ENCODE measurements at places on chromosomes 16 and 17.

DNA sequence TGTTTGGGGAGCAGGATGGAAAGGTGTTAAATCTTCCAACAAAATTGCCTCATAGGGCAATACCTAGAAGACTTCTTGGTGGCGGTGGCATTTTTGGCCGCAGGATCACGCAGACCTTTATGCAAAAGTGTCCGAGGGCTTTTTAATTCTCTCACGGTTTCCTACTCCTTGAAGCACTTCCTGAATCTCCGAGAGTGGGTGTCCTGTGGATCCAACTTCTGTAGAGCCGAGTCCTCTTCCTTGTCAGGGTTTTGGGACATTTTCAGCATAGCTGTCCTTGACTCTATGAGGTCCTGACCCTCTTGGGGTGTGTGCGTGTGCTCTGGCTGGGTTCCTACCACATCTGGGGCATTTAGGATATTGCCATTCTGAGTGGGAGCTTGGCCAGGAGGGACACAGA, 31.7 kb downstream of the IL21R start:
- DNase-seq = no peak

GRCh38 chr17:676060-676700, 38.5 kb downstream of the VPS53 start:
- no peak for DNase-seq

DNA sequence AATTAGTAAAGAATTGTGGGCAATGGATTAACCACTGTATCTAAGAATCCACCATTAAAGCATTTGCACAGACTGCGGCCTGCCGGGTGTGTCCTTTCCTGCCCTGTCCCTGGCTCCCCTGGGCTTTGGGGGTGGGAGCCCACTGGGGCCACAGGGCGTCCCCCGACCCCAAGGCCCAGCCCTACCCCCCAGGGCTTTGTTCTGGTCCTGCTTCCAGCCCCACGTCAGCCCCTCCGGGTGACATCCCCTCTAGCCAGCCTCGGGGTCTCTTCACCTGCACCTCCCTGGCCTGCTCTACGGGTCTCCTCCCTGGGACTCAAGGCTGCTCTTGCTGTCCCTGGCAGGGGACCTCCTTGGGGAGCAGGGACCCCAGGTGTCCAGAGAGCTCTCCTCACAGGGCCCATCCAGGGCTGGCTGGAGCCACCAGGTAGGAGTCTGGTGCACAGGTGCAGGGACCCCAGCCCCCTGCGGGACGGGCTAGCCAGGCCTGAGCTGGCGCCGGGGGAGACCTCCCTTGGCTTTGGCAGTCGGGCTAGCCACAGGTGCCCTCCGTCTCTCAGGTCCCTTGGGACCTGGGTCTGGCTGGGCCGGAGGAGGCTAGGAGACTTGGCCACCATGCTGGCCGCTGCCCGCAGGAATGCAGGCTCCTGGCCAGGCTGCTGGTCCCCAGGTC, 6.4 kb upstream of the BAIAP3 start:
- DNase-seq = no peak

DNA sequence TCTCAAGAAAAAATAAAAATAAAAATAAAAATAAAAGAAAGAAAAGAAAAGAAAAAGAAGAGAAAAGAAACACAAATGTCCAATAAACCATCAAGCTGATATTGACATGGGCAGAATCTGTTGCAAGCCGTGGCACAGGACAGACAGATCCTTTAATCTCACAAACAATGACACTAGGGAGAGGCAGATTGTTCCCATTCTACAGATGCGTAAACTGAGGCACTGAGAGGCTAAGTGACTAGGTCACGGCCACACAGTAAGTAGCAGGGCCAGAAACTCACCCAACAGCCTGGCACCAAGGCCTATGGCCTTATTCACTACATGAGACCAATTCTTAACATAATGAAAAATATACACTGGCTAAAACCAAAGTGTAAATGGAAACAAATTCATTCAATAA, 28.3 kb upstream of the ZFP90 start:
- DNase-seq = no peak

GRCh38 chr17:35433075-35433894, 985 bp upstream of the SLFN12 start:
- DNase-seq = peak; percentile 31
